Kidney capillary endothelial cell (primary cell): ENCODE measurements at places on chromosomes 11 and 22.

- no peak for DNase-seq
These were observed 1288.4 kb downstream of the BRD1 start for GRCh38 chr22:48539261-48539660.

DNA sequence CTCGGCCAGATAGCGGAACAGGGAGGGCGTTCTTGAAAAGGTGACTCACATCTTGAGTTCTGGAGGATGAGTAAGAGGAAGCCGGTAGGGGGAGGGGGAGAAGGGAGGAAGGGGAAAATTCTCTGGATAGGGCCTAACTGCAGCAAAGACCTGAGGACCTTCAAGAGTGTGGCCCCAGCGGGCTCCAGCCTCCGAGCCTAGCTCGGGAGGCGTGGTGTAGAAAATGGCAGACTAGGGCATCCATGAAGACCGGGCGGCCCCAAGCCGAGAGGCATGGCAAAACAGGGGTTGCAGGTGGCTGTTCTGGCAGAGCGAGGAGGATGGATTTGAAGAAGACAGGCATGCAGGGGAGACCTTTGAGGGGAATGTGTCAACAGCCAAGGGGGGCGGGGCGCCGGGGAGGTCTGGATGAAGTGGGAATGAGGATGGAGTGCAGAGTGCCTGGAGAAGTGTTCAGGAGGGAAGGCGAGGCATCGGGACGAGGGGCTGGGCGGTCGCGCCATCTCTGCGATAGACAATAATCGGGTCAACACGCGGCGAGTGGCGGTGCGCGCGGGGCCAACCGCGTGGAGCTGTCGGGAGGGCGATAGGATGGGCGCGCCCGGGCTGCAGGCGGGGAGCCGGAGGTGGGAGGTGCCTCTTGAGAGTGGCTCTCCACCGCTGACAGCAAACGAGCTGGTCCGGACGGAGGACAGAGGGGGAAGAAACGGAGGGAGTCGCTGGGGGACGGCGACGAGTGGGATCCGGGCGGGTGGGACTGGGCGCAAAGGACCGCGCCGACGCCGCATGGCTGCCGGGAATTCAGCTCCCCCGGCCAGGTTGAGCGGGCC lies 40.0 kb upstream of the CREB3L1 start:
- peak; percentile 83 for DNase-seq

- no peak for DNase-seq
These were observed 30.9 kb upstream of the PDE3B start for GRCh38 chr11:14612694-14613093.

DNA sequence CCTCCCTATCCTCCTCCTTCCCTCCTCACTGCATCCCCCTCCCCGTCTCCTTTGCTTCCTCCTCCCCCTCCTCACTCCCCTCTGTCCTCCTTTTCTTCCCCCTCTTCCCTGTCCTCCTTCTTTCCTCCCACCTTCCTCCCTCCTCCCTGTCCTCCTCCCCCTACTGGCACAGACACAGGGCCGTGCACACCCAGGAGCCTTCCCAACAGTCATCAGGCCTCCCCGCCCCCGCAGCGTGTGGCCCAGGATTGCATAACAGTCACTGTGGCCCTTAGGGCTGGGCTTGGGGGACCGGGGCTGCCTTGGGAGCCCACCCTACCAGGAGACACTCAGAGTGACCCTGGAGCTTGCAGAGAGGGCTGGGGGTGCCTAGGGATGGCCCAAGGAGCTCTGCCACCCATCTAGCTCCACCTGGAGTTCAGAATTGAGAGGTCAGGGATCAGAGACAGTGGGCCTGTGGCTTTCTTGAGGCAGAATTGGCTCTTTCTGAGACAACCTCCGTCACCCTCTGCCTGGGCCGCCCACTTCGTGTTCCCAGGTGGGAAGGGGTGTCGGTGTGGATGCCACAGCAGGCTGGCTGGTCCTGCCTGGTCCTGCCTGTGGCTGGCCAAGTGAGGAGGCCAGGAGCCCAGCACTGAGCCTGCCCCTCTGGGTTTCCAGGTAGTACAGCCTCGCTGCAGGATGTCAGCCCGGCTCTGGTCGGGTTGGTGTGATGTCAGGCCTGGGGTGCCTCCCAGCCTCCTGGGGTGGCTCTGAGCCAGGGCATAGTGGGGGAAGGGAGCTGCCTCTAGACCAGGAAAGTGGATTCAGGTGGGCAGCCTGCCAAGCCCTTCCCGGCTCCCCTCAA lies 1.6 kb downstream of the SPI1 start:
- no peak for DNase-seq

GRCh38 chr11:111585371-111585770 lies 16.9 kb upstream of the SIK2 start:
- peak; percentile 48 for DNase-seq

DNA sequence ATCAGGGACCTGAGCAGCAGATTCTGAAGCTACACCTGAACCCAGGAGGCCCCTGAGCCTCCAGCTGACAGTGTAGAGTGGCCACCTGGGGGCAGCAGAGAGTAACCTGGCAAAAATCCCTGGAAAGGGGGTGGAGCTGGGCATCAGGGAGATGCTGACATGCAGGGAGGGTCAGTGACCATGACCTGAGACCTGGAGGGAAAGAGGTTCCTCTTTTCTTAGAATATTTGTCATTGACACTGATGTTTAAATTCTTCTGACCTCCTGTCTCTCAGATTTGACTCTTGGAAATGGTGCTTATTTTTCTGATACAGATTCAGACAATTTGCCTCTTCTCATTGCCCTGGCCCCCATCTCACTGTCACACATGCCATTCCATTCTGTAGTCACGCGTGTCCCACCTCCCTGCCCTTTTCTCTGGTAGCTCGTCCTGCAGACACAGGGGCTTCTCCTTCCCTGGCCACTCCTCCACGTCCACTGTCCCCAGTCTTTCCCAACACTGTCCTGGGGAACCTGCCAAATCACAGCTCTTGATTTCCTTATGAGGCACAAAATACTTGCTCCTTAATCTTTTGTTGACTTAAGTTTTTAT lies 117.2 kb upstream of the IGLL5 start:
- peak; percentile 19 for DNase-seq

DNA sequence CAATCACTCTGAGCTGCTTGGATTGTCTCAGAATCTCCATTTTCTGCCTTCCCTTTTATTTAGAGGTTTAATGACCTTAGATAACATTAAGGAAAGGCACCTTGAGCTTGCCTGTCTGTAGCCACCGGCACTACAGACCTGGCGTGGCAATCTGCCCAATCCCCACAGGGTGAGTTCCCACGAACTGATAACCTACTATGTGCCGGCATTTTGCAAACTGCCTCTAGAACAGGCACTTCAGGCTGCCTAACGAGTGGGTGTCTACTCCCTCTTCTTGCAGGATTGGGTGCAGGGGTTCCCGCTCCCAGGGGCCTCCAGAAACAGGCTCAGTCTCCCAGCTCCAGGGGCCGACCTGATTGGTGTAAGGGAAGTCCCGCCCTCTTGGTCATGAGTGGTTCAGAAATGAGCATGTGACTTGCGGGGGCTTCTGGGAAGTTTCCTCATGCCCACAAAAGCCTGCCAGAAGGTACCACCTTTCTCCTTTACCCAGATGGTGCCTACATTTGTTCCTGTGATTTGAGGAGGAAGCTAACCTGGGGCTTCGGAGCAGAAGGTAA lies 120.0 kb upstream of the LDLRAD3 start:
- no peak for DNase-seq
